ENCODE measurements at places on chromosomes 2 and 18.

GRCh38 chr2:126643431-126643830, 12.5 kb upstream of the GYPC start:
- DNase-seq, result no peak

DNA sequence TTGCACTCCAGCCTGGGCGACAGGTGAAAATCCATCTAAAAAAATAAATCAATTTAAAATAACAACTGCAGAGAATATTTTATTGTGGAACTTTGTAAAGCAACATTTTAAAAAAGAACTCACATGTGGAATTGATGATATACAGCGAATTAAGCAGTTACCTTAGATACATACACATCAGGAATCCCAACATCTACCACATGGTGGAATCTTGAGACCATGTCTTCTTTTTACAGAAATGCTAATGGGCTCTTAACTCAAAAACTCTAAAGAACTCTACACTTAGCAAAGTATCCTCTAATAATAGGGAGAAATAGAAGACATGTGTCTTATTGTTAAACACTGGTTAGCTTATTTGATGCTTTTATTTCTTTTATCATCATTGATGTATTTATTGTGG, 373.6 kb downstream of the CDH7 start:
- no peak for DNase-seq

GRCh38 chr18:48836806-48837615, 113.8 kb downstream of the SMAD7 start:
- no peak for DNase-seq

DNA sequence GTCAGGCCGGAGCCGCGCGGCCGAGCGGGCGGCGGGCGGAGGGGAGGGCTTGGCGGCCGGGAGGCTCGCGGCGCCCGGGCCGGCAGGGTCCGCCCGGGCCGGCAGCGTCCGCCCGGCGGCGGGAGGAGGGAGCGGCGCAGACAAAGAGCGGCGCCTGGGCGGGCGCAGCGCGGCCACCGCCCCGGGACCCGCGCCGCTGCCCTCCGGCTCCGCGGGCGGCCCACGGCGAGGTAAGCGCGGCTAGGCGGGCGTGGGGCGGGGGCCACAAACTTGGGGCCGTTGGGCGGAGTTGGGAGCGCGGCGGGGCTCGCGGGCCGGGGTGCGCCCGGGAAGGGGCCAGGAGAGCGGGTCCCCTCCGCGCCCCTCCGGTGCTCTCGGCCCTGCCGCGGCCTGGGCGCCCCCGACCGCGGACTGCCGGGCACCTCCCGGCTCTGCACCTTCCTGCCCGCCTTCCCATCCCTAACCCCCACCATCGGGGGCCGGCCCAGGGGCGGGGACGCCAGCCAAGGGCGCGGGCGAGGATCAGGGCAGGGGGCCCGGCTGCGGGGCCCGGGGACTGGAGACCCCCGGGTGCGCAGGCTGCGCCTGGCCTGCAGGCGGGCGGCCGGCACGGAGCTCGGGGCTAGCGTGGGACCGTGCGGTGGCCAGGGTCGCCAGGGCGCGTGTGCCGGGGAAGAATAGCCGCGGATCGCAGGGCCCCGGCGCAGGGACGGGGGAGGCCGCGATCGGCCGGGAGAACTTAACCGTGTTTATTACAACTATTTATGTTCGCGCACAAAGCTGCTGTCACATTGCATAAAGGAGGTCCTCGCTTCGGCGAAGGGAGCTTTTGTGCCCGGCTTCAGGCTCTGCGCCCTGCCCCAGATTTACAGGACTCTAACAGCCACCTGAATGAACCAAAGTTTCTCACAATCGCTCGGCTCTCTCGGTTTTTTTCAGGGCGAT, at the start of gene NCK2:
TSS of gene NCK2 (plus strand) at position 4 of the 945 bp plus-strand sequence. CDS start 110,152 bp downstream, outside the sequence.
- no peak for DNase-seq

GRCh38 chr2:128732976-128733431, 414.3 kb upstream of the HS6ST1 start:
- peak; percentile 49 for DNase-seq

GRCh38 chr2:114056294-114057143, 166.6 kb downstream of the ACTR3 start:
- DNase-seq, result no peak

GRCh38 chr2:219425238-219426067, 7.3 kb downstream of the DES start:
- no peak for DNase-seq

- no peak for DNase-seq
Observed at GRCh38 chr18:57533006-57533867, 53.3 kb downstream of the FECH start.

- DNase-seq, result peak; percentile 57
Observed at GRCh38 chr2:62456721-62457539, 49.1 kb downstream of the TMEM17 start.

GRCh38 chr2:45009928-45010701, 863 bp upstream of the SIX2 start:
- no peak for DNase-seq

DNA sequence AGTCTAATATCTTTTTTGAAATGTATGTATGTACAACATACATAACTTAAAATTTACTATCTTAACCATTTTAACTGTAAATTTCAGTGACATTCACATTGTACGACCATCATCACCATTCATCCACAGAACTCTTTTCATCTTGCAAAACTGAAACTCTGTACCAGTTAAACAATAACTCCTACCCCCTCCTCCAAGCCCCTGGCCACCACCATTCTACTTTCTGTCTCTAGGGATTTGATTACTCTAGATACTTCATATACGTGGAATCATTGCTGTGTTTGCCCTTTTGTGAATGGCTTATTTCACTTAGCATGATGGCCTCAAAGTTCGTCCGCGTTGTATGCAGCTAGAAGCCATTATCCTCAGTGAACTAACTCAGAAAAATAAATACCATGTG, 217.0 kb downstream of the METTL4 start:
- no peak for DNase-seq

DNA sequence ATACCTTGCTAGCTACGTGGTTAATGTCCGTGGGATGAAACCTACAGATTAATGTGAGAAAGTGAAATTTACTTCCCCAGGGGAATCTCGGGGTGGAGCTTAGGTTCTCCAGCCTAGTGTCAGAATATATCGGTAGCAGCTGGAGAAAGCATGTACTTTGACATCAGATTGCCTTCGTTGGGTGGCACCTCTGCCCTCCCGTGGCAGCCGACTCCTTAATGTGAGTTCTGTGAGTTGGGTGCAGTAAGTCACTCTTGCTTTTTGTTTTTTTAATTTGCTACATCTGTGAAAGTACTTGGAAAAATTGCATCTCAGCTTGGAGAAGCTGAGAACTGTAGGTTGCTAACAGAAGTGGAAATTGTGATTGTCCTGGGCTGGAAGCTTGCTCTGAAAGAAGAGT, 3.6 kb downstream of the KLF11 start:
- no peak for DNase-seq

GRCh38 chr2:179180242-179180641, 84.4 kb downstream of the SESTD1 start:
- no peak for DNase-seq

DNA sequence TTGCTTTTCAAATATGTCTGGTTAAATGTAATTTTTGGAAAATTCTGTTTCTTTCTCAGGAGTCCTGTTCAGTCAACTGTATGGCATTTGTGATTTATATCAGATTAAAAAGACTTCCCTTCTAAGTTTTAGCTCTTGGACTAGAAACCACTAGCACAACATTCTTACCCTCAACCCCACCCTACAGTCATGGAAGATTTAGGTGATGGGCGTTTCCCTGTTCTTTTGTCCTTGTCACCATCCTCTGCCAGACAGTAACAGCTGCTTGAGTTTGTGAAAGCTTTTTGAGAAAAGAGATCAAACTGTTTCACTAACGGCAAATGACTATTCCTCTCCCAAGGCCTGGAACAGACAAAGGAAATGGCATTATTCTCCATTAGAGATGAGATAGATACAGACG, 31.8 kb downstream of the SERPINB5 start:
- no peak for DNase-seq

DNA sequence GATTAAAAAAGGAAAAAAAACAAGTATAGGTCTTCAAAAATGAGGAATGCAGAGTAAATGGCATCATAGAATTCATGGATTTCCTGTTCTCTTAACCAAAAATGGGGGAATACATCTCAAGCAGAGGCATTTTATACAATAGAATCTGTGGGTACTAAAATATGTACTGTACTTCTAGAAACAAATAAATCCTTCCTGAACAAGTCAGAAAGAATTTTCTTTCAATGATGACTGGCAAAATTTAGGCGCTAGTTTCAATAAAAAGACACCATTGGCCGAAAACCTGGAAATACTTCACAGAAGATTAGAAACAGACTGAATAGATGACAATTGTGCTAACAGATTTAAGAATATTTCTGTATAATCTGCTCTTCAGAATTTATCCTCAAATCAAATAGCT, 15.1 kb downstream of the TRAK2 start:
- no peak for DNase-seq

DNA sequence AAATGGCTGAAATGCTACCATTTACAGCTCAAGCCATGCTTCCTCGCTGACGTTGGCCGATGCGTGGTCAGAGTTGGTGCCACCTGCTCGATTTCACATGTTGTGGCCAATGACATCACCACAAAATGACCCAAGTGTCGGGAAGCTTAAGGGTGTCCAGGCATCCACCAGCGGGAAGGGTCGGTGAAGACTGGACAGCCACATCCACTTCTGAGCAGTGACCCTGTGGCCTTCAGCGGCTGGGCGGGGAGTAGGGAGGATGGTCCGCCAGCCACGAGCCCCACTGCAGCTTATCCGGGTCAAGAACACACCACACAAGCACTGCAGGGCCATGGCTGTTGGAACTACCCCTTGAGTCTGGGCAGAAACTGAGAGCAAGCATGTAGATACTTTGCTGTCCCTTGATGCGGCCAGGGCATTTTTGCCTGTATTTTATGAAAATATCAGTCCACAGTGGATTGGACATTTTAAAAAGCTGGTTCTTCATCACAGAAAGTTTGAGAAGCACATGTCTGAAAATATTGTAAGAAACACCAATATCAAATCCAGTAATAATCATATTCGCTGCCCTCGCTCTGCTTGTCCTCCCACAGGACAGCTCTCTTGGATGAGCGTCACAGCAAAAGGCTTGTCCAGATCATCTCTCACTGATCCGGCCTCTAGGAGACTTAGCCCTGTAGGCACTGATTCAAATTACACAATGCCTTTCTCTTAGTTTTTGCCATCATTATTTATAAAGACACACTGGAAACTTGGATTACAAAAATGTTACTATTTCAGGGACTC, 174.0 kb downstream of the TWIST2 start:
- DNase-seq, result no peak

DNA sequence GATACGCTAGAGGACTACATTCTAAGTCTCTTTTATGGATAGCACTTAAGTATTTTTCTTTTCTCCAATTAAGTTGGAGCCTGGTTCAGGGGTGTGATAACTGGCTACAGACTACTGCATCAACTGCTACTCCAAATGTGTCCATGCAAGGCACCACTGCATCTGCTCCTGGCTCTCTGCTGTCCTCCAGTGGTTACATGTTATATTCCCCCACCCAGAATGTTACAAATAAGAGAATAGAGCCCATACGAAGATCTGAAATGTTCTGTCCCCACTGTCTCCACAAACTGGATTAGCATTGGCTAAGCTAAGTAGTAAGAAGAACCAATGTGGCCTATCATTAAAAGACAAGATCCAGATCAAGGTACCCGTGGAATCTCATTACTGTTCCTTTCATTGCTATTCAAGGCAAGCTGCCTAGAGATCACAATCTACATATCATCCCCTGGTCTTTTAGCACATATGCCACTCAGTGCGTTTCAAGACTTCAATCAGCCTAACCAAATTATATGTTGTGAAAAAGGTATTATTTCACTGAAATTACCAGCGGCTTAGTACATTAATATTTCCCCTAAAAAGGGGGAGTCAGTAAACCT, 308.3 kb upstream of the SLC8A1 start:
- peak; percentile 20 for DNase-seq

- DNase-seq, result no peak
Observed at GRCh38 chr2:39852831-39853230, 73.8 kb upstream of the THUMPD2 start.

DNA sequence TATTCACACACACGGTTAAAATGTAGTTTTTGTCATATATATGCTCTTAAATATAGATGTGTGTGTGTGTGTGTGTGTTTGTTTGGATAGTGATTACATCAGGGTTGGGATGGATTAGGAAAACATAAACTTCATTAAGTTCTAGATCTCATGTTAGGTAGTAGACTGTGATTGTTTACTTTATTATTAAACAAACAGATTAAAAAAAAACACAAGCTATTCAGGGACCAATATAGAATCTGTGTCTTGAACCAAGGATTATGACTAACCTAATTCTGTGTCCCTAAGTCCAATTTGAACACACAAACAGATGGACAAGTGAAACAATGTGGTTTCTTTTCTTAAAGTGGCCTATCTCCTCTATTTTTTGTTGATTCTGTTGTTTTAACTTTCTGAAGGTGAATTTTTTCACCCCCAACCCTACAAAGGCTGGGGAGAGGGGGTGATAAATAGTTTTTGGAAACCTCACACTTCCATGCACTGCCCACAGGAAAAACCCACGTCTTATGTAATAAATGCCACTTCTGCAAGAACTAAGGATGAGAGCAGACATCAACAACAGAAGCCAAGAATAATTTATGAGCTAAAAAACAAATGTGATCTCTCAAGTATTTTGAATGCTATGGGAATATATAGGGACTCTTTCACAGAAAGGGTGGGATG, 40.7 kb downstream of the IL1R2 start:
- no peak for DNase-seq

DNA sequence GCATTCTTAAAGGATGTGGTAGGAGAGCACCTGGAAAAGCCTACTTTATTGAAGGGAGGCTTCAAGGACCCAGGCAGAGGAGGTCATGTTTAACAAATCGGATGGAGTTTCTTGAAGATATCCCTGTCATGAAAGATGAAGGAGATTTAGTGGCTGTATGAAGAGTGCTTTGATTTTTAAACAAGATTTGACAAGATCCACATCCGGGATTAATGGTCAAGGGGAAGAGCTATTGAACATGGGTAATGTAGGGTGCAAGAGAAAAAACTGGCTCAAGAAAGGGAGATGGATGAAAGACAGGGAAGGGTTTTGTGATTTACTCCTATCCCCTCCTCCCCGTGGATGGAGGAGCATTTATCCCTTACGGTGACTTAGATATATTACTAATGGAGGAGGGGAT, 113.1 kb upstream of the OSR1 start:
- DNase-seq, result no peak

DNA sequence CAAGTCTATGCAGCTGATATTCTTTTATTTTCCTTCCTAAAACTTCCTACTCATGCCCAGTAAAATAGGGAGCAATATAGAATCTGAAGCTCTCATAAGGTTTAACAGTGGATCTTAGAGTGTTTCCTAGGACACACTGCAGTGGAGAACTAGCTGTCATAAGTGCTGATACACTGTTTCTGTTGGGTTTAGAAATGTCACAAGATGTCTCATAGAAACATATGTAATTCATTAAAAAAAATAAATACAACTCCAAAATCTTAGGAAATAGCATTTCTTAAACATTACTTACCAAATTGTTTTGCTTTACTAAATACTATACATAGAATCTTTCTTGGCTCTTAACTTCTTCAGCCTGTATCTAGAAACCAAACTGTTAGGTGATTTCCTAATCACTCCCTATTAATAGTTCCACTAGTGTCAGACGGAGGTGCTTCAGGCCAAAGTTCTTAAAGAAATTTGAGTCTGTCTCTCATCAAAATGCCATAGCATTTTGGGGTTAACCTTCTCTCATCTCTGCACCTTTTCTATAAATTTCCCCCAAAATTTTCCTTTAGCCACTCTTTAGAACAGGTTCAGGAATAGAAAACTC, 93.7 kb downstream of the CERKL start:
- DNase-seq, result no peak

Data from foreskin keratinocyte (primary cell).